Trophoblast cell (in vitro differentiated cells and primary cell): ENCODE measurements at places on chromosomes 7 and 10.
A peak's percentile ranks its signal among the peaks of the same experiment; 100 is the strongest.

- no peaks in the 10 kb centered on the region for H3K27me3 ChIP-seq
- no peak overlapping the region for H3K4me3 ChIP-seq
- H3K27ac ChIP-seq = no peak overlapping the region
These were observed 81.9 kb downstream of the CREM start for GRCh38 chr10:35208536-35208935.

GRCh38 chr10:110657973-110658691 lies 14.0 kb downstream of the RBM20 start:
- H3K36me3 ChIP-seq = no peaks in the 10 kb centered on the region
- H3K27me3 ChIP-seq = no peaks in the 10 kb centered on the region
- H3K27ac ChIP-seq = no peak overlapping the region
- no peak overlapping the region for H3K4me3 ChIP-seq
- DNase-seq = no peak

DNA sequence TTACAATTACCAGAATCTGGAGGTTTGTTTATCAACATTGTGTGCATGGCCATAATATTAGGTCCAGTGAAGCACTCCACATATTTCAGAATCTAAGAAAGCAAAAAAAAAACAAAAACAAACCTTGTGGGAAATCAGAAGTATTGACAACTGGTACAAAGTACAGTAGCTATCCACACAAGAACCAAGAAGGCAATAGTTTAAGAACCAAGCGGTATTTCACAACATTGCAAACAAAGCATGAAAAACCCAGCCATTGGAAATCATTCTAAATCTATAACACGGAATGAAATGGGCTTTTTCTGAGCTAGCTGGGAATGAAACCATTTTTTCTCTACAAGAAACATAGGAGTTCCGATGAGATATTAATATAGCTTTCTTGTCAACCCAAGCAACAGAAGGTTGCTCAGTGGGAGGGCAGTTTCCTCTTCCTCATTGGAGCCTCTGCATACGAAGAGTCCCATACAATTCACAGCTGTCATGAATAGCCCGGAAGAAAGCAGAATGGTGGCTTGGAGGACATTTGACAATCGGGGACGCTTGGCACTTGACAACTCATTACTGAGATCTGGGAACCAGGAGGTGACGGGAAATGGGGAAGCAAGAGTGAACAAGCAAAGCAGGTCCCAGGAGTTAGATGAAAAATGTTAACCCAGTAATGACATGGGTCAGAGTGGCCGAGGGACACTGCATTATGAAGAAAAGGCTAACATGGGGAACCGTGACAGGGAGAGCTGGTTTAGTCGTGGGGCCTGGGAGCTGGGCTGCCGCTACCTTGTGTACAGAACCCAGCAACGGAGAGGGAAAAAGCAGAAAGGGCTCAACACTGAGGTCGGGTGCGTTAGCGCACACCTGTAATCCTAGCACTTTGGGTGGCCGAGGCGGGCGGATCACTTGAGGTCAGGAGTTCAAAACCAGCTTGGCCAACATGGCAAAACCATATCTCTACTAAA lies 7.8 kb downstream of the PHYH start:
- H3K4me1 ChIP-seq = no peaks in the 10 kb centered on the region
- H3K27ac ChIP-seq = no peak overlapping the region
- no peaks in the 10 kb centered on the region for H3K27me3 ChIP-seq
- no peaks in the 10 kb centered on the region for H3K36me3 ChIP-seq
- H3K4me3 ChIP-seq = no peak overlapping the region

DNA sequence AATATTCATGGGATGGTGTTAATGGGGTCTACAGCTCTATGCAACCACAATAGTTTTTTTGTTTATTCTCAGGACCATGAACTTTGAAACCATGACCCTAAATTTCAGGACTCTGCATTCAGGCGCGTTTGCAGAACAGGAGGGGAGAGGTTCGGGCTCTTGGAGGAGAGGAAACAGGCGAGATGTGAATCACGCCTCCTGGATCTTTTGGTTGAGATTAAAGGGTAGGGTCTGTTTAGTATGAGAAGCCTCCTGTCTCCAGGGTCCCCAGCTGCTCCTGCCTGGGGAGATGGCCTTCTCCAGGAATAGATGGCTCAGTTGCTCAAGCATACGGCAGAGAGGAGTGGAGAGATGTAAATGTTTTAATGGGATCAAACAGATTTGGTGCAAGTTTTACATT lies 18.2 kb downstream of the TLL2 start:
- no peak overlapping the region for H3K4me3 ChIP-seq
- no peaks in the 10 kb centered on the region for H3K4me1 ChIP-seq
- no peaks in the 10 kb centered on the region for H3K27me3 ChIP-seq
- no peaks in the 10 kb centered on the region for H3K36me3 ChIP-seq

GRCh38 chr7:101436857-101437576 lies 74.3 kb downstream of the COL26A1 start:
- H3K4me1 ChIP-seq = peaks cover 17% of the 10 kb centered on the region
- H3K27ac ChIP-seq = no peak overlapping the region
- DNase-seq = peak; percentile 85
- H3K36me3 ChIP-seq = peaks cover 2% of the 10 kb centered on the region
- H3K4me3 ChIP-seq = no peak overlapping the region
- no peaks in the 10 kb centered on the region for H3K27me3 ChIP-seq

DNA sequence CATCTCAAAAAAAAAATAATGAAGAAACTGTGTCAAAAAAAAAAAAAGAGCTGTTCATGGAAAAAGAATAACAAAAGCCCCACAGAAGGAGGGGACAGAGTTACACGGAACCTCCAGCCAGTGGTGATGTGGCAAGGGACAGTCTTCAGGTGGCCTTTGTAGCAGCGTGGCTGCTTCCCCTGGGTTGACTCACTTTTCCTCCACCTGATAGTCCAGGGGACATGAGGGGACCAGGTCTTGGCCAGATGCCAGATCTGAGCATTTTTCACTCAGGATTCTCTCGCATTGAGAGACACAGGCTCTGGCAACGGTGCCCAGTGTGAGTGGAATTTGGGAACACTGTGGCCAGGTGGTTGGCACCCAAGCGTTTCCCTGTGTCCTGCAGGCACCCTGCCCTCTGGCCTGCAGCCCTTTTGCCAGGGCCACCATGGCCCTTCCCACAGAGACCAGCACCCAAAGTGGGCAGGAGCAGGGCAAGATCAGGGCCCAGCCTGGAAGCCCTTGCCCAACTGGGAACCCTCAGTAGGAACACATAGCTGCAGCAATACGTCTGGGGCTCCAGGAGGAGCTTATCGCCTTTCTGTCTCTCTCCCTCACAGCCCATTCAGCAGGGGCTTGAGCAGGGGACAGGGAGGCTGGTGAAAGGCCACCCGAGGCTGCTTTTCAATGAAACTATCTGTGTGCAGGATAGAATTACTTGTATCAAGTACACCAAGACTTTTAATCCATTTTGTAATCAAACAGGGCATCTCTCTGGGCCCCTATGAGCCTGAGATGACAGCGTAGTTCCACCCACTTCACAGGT lies 159.1 kb downstream of the UBE2H start:
- no peak overlapping the region for H3K4me3 ChIP-seq
- H3K27me3 ChIP-seq = no peaks in the 10 kb centered on the region
- H3K36me3 ChIP-seq = no peaks in the 10 kb centered on the region
- DNase-seq = no peak
- H3K27ac ChIP-seq = no peak overlapping the region

GRCh38 chr10:22308390-22308789 lies 7.8 kb upstream of the COMMD3 start:
- H3K36me3 ChIP-seq = no peaks in the 10 kb centered on the region
- no peaks in the 10 kb centered on the region for H3K27me3 ChIP-seq
- no peaks in the 10 kb centered on the region for H3K4me1 ChIP-seq
- no peak for DNase-seq
- H3K4me3 ChIP-seq = no peak overlapping the region

GRCh38 chr10:3484306-3485056 lies 300.5 kb downstream of the KLF6 start:
- peaks cover 29% of the 10 kb centered on the region for H3K4me1 ChIP-seq
- no peaks in the 10 kb centered on the region for H3K36me3 ChIP-seq
- H3K4me3 ChIP-seq = no peak overlapping the region
- DNase-seq = peak; percentile 69
- peak overlapping the region; percentile 59 for H3K27ac ChIP-seq

DNA sequence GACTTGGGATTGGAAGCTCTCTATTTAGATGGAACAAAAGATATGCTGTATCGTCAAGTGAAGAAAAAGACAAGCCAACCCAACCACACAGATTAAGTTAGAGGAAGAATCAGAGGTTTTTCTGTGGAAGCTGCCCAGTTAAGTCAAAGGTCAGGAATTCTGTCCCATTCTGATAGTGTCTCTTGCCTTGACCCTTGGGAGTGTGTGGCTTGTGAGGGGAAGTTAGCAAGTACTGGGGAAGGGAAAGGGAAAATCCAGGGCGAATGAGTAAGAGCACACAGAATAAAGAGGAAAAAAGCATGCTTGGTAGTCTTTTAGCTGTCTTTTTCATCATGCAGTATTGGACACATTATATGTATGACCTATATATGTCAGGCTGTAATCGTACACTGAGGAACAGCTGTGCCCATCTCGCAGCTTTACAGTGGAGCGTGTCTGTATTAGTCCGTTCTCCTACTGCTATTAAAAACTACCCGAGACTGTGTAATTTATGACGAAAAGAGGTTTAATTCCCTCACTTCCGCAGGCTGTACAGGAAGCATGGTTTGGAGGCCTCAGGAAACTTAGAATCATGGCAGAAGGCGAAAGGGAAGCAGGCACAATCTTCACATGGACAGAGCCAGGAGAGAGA lies 197.2 kb downstream of the GALNT17 start:
- H3K27ac ChIP-seq = no peak overlapping the region
- no peak for DNase-seq
- H3K4me1 ChIP-seq = peaks cover 5% of the 10 kb centered on the region
- no peak overlapping the region for H3K4me3 ChIP-seq

DNA sequence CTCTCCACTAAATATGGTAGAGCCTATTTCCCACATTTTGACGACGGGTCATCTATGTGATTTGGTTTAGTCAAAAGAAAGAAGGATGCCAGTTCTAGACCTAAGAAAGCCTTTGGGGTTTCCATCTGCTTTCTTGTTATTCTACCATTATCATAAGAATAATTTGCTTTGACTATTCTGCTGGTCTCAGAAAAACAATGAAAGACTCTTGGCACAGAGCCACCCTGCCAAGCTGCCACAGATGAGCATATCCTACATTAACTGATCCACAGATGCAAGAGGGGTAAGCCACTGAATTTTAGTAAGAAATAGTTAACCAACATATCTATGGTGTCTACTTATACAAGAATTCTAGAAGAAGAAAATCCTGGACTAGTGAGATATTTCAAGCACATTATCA lies 158.6 kb upstream of the MAGI2 start:
- peaks cover 7% of the 10 kb centered on the region for H3K4me1 ChIP-seq
- DNase-seq = no peak
- no peaks in the 10 kb centered on the region for H3K27me3 ChIP-seq
- H3K4me3 ChIP-seq = no peak overlapping the region

DNA sequence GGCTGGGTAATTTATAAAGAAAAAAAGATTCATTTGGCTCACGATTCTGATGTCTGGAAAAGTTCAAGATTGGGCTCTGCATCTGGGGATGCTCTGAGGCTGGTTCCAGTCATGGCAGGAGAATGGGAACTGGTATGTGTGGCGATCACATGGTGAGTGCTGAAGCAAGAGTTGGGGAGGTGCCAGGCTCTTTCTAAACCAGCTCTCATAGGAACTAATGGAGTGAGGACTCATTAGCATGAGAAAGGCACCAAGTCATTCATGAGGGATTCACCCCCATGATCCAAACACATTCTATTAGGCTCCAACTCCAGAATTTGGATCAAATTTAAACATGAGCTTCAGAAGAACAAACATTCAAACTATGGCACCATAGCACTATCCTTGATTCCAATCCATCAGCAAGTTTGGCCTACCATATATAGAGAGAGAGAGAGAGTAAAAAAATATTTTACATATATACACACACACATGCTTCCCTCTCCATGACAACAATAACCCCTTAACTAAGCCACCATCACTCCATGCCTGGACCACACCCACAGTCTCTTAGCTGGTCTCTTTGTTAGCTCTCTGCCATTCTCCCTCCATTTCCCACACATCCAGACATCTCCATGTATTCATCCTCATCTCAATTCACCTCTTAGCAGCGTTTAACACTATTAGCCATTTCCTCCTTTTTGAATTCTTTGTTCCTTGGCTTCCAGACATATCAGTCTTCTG lies 57.9 kb downstream of the NPY start:
- H3K36me3 ChIP-seq = no peaks in the 10 kb centered on the region
- H3K4me1 ChIP-seq = no peaks in the 10 kb centered on the region

- DNase-seq = no peak
- no peaks in the 10 kb centered on the region for H3K27me3 ChIP-seq
- H3K27ac ChIP-seq = no peak overlapping the region
- H3K4me1 ChIP-seq = no peaks in the 10 kb centered on the region
- H3K36me3 ChIP-seq = no peaks in the 10 kb centered on the region
These were observed 1073.6 kb downstream of the SORCS3 start for GRCh38 chr10:105714728-105715127.

- H3K4me1 ChIP-seq = peaks cover 3% of the 10 kb centered on the region
- H3K36me3 ChIP-seq = no peaks in the 10 kb centered on the region
- no peaks in the 10 kb centered on the region for H3K27me3 ChIP-seq
- no peak overlapping the region for H3K27ac ChIP-seq
- no peak for DNase-seq
These were observed 54.1 kb upstream of the FAM180A start for GRCh38 chr7:135802697-135803096.
